GM12891 (cell line): ENCODE measurements at places on chromosomes 16 and 17.

DNA sequence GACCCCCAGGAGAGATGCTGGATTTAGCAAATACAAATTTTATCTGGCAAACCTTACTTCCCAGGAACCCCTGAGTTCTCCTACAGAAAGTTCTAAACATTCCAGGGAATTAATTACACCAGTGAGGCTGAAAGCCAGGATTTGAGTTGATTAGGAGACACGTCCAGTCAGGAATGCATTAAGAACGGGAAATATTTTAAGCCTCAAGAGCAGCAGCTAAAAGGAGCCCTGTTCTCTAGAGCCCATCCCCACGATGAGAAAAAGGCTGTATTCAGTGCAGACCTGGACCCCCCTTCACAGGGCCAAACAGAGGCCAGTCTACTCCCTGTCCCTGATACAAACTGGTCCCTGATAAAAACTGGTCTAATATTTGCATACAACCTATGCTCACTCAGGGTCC, 55.0 kb downstream of the VAT1L start:
- no peak for DNase-seq

DNA sequence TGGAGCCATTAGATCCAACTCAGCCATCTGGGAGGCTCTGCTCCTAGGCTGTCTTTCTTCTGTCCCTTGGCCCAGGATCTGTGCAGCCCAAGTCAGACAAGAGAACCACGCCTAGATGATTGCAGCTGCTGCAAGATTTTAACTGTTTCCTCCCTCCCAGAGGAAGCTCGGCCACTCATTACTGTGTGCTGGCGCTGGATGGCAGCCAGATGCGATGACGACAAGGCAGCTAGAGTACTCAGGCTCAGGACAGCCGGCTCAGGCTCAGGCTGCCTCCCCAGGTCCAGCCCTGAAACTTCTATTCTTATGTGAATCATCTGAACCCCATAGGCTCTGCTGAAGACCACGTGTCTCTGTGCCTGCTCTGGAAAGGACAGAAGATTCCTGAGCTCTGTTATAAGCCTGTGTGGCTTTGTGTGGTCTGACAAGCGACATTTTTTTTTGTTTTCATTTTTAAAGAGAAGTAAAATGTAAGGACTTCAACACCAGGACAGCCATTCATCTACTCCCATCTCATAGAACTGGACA, 32.1 kb upstream of the FBXW10B start:
- peak; percentile 25 for DNase-seq

- no peak for DNase-seq
Observed at GRCh38 chr17:68533887-68534694, 21.9 kb downstream of the PRKAR1A start.

DNA sequence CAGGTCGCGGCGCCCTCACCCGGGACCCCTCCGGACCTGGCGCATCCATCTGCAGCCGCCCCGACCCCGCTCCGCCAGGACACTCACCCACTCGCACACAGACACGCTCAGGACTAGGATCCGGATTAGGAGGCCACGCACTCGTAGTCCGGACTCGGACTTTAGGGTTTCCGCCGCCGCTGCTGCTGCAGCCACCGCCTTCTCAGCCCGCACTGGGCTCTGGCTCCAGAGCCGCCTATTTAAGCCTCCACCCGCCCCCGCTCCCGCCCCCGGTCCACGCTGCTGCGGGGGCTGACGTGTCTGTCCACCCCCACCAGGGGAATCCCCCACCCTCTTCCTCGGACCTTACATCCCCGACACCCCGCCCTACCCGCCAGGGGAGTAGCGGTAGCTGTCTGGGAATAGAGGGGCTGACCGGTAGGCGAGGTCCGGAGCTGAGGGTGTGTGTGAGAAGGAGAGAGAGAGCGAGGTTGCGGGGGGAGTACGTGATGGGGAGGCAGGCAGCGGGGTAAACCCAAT, at the start of gene RRAD:
Gene RRAD (minus strand): TSS at position 214 of the 519 bp plus-strand sequence. CDS start 356 bp downstream, outside the sequence.
- DNase-seq = no peak

DNA sequence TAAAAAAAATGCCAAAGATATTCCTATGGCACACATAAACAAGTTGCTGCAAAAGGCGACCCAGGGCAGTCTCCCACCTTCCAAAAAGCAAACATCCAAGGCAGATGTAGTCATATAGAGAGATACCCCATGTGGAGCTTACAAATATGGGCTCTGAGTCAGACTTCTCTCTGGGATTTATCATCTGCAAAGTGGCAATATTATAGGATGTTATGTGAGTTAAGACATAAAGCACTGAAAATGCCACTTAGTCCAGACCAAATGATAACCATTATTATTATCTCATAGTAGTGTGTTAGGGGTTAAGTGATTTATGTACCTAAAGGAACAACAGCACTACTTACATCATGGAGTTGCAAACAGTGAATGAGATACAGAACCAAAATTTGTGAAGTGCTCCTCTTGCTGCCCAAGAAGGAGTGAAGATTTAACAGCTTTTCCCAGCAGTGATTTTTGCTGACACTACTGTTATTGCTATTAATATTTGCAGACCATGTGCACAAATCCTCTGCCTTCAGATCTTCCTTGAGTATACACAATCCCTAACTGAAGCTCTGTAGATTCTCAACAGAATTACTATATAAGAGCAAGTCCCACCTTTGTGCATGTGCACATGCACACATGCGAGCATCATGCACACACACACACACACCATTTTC, 560.0 kb upstream of the SALL1 start:
- DNase-seq = no peak

- no peak for DNase-seq
Observed at GRCh38 chr17:57407287-57408070, 151.2 kb downstream of the MSI2 start.

GRCh38 chr17:73364155-73364522, 52.3 kb upstream of the CDC42EP4 start:
- no peak for DNase-seq
